ENCODE measurements at places on chromosomes 6 and 20.

DNA sequence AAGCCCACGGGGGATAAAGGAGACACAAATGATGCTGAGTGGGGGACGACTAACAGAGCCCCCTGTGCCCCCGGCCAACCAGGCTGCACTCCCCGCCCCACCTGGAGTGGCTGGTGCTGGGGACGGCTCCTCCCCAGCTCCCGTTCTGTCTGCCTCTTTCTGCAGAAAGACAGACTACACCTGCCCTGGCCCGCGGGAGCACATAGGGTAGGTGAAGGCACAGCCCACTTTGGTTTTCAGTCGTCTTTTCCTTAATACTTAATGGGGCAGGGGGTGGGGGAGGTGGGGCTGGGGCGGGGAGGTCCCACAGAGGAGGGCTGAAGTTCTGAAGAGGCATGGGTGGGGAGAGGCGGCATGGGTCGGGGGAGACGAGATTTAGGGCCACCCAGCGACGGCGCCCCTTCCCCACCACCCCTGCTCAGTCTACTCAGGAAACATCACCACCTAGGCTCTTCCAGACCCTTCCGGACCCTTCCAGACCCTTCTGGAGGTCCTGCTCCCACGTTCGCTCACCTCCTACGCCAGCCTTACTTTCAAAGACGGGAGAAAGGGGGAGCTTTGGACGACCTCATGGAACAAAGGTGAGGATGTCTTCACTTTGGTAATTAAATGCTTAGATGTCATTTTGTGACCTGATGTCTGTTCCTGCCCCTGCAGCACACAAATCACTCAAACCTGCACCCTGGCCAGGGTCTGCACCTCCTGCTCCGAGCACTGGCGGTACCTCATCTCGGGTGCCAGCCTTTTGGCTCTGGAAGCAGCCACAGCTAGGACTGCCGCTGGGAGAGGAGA lies 21.2 kb upstream of the FRMD1 start:
- DNase-seq, result no peak

DNA sequence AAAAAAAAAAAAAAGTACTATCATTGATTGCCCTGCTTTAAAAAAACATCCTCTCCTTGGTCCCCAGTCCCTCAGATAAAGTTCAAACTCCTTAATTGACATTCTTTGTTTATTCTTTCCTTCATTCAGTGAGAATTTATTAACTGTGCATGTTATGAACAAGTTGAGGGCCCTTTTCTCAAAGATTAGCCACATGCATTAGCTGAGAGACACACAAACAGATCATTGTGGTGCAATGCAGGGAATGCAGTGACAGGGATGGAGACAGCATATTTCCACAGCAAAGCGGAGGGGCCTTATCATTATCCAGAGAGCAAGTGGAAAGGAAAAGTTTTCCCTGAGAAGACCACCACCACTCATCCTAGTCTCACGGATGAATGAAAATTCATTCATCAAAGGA lies 21.9 kb upstream of the IPCEF1 start:
- no peak for DNase-seq

GRCh38 chr20:50587291-50587961 lies 77.2 kb downstream of the PTPN1 start:
- no peak for DNase-seq

GRCh38 chr6:130852844-130853554 lies 25.8 kb downstream of the SMLR1 start:
- DNase-seq, result no peak

GRCh38 chr6:136956590-136957544 lies 34.8 kb downstream of the SLC35D3 start:
- DNase-seq, result no peak

- no peak for DNase-seq
Measured at GRCh38 chr6:44381739-44382138, 5.8 kb upstream of the CDC5L start.

- no peak for DNase-seq
Measured at GRCh38 chr20:20289331-20289730, 78.6 kb upstream of the INSM1 start.

DNA sequence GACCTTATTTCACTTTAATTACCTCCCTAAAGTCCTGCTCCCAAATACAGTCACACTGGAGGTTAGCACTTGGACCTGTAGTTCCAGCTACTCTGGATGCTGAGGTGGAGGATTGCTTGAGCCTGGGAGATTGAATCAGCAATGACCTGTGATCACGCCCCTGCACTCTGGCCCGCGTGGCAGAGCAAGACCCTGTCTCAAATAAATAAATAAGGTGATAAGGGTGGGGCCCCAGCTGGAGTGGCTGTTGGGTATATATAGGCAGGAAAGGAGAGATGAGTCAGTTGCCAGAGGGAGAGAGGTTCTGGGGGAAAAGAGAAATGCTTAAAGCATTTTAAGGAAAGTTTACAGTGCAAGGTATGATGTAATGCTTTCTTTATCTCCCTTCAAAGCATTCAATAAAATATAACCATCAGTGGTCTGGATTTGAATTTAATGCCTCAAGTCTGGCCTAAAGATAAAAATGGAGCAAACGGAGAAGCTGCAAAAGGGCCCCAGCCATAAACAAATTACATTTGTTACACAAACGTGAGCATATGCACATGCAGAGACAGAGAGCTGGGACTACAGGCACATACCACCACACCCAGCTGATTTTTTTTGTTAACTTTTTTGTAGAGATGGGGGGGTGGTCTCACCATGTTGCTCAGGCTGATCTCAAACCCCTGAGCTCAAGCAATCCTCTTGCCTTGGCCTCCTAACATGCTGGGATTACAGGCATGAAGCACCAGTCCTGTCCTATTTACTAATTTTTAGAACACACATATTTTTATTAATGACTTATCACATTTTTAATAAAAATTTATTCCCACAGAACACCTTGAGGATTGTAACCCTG lies 6.1 kb upstream of the PM20D2 start:
- DNase-seq, result no peak

GRCh38 chr6:82909551-82909950 lies 156.1 kb downstream of the UBE3D start:
- DNase-seq, result no peak

- no peak for DNase-seq
Measured at GRCh38 chr20:55582498-55582897, 422.8 kb downstream of the CBLN4 start.
